GM13977 (cell line): ENCODE measurements at places on chromosomes 2 and 18.

DNA sequence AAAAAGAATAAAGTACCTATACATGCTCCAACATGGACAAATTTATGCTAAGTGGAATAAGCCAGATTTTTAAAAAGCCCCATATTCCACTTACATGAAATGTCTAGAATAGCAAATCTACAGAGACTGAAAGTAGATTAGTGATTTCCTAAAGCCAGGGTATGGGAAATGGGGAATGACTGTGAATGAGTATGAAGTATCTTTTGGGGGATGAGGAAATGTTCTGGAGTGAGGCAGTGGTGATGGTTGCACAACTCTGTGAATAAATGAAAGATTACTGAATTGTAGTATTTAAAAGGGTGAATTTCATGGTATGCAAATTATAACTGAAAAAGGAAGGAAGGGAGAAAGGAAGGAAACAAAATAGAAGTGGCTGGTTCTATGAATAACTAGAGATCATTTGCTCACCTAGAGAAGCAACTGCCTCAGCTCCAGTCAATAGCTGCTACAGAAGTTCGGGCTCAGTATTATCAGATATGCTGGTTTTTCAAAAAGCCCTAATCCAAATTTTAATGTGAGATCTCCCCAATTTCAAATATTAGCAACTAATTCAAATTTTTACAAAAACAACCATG is 39.3 kb downstream of the MAP3K2 start:
- no peak for DNase-seq

- no peak for DNase-seq
Measured at GRCh38 chr2:71333619-71334018, 2.0 kb downstream of the ZNF638 start.

- no peak for DNase-seq
Measured at GRCh38 chr2:215654148-215654819, 218.4 kb upstream of the FN1 start.

DNA sequence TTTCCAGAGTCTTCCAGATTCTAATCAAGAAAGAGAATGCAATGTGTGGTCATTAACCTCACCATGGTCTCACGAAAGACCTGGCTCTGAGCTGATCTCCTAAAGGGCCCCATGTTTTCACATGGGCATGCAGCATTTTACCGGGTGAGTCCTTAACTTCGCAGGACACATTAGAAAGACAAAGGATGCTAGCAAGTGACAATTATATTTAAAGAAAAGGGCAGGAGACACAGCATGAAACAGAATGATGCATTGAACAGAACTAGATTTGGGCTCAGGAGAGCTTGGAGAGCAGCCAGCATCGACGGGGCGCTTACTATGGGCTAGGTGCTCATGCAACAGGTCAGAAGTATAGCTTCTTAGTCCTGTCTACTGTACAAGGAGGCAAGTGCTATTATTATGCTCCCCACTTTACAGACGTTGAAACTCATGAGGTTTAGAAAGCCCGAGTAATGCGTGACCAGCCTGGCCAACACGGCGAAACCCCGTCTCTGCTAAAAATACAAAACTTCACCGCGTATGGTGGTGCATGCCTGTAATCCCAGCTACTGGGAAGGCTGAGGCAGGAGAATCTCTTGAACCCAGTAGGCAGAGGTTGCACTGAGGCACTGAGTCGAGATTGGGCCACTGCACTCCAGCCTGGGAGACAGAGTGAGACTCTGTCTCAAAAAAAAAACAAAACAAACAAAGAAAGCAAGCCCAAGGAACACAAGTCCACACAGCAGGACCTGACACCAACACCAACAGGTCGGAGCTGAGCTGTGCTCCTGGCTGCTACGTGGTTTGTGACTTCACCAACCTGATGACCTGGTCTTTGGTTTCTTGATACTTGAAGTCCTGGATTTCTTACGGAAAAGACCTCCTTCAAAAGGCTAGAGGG is 16.1 kb downstream of the MBP start:
- DNase-seq: no peak

DNA sequence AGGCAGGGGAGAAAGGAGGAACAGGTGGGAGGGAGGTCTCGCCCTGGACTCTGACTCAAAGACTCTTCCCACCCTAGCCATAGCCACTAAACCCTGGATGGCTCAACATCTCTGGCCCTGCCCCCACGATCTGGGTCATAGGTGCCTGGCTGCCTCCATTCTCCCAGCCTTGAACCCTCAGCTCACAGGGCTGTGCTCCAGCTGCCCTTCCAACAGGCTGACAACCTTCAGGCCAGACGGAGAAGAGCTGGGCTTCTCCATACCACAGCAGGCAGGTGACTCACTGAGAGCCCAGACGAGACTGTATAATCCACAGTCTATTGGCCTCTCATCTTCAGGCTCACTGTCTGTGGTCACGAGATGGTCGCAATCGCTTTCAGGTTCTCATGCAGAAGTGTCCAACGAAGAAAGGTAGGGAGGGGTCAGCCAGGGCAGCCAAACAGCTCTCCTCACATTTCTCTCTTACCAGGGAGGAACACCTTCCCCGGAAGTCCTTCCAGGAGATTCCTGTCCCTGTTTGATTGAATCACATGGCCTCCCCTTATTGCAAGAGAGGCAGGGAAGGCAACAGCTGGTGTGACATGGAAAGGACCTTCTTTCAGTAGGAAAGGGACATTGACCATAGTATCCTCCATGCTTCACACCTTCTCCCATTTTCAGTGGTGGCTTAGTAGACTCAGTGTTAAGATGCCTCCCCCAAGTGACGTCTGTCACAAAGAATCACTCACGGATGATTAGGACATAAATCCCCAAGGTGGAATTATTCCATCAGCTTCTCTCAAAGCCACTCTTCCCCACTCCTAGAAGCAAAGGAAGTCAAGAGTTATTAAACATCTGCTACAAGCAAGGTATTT is 100.1 kb downstream of the MRO start:
- no peak for DNase-seq

DNA sequence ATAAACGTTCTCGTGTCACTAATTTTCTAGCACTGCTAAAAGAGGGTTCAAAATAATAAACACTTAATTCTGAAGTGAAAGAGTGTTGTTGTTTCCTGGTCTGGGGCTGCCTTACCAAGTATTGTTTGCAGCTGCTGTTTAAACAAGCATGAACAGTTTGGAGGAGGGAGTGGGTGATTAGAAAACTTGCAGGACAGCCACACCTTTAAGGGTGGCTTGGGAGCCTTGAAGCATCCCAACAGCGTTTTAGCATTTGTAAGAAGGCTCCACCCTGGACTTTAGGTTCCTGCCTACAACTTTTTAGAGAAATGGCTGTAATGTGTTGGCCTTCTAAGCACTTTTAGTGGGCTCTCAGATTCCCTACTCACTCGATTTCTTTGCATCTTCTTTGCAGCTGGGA is 371.6 kb downstream of the TGIF1 start:
- no peak for DNase-seq

DNA sequence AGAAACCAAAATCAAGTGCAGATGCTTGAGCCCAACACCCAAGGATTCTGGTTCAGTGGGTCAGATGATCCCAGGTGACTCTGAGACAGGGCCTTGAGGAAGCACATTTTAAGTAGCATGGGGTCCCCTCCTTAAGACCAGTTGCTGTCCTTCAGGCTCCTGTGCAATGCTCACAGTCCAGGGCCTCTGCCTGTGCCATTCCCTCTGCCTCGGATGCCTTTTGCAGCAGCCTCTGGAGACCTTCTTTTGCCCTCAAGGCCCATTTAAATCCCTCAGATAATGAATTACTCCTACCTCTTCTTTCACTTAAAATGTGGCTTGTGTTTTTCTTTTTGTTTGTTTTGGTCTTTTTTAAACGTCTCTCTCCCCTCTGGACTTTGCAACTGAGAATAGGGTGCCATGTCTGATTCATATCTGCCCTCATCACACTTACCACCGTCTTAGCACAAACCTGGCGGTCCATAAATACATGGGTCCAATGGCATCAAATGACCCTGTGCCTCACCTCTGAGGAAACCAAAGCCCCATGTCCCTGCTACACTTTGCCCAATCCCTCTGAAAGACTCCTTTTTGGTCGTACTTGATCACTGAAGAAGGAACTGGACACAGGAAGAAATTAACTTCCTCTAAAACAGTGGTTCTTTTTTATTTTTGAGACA is 14.2 kb downstream of the ACTG2 start:
- no peak for DNase-seq

DNA sequence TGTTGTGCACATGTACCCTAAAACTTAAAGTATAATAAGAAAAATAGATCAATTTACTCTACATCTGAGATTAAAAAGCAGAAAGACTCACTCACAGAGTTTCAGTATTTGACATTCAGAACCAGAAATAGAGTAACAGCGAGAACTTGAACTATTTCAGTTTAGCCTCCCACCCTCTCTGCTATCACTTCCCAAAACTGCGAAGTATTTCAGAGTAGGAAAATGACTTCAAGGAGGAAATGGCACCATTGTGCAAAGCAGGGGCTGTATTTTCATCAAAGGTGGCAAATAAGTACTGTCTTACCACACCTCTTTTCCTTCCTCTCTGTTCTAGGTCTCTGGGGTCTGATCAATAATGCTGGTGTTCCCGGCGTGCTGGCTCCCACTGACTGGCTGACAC is 13.6 kb downstream of the DHRS9 start:
- peak; percentile 25 for DNase-seq

GRCh38 chr18:36179562-36180355 is 7.5 kb upstream of the MOCOS start:
- DNase-seq: no peak

GRCh38 chr2:218754201-218754600 is 27.7 kb upstream of the CYP27A1 start:
- no peak for DNase-seq

GRCh38 chr2:176018708-176019107 is 16.6 kb upstream of the LNPK start:
- no peak for DNase-seq

GRCh38 chr18:5709476-5710095 is 165.8 kb upstream of the EPB41L3 start:
- no peak for DNase-seq

- no peak for DNase-seq
Measured at GRCh38 chr2:129302106-129302505, 677.4 kb upstream of the RAB6C start.

- DNase-seq: no peak
Measured at GRCh38 chr2:233428438-233428837, 74.1 kb downstream of the DGKD start.

DNA sequence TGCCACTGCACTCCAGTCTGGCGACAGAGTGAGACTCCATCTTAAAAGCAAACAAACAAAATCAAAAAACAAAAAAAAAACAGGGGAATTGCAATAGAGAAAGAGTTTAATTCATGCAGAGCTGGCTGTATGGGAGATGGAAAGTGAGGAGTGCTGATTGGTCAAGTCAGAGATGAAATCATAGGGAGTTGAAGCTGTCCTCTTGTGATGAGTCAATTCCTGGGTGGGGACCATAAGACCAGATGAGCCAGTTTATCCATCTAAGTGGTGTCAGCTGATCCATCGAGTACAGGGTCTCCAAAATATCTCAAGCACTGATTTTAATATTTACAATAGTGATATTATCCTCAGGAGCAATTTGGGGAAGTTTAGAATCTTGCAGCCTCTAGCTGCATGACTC is 45.3 kb downstream of the FRZB start:
- no peak for DNase-seq

DNA sequence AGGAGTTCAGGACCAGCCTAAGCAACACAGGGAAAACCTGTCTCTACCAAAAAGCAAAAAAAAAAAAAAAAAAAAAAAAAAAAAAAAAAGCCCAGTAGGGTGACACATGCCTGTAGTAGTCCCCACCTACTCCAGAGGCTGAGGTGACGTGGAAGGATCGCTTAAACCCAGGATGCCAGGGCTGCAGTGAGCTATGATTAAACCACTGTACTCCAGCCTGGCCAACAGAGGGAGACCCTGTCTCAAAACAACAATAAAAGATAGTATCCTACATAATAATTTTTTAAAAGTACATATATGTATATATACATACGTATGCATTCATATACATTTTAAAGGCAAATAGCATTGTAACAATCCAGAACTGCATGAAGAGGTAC is 51.7 kb downstream of the SOS1 start:
- no peak for DNase-seq

DNA sequence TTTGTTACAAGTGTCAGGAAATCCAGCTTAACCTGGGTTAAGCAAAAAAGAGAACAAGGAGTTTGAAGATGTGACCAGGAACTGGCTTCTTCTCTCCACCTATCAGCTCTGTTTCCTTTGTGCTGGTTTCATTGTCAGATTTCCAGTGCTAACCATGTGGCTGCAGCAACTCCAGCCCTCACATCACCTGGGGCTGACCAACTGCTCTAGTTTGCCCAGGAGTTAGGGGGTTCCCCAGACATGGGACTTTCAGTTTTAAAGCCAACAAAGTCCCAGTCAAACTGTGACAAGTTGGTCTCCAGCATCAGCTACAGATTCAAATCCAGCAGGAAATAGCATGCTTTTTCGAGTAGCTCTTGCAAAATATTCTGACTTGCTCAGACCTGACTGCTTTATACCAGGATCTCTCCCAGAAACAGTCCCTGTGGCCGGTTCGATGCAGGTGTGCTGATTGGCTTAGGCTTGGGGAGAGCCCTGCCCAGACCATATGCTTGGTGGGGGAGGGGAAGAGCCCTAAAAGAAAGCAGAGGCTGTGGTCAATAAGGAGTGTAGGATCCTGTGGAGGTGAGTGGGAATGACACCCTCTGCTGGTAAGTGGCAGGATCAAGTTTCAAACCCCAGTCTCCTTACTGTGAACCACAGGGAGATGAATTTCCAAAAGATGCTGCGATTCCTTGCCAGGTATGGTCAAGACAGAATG is 49.5 kb downstream of the KCNE4 start:
- peak; percentile 9 for DNase-seq

DNA sequence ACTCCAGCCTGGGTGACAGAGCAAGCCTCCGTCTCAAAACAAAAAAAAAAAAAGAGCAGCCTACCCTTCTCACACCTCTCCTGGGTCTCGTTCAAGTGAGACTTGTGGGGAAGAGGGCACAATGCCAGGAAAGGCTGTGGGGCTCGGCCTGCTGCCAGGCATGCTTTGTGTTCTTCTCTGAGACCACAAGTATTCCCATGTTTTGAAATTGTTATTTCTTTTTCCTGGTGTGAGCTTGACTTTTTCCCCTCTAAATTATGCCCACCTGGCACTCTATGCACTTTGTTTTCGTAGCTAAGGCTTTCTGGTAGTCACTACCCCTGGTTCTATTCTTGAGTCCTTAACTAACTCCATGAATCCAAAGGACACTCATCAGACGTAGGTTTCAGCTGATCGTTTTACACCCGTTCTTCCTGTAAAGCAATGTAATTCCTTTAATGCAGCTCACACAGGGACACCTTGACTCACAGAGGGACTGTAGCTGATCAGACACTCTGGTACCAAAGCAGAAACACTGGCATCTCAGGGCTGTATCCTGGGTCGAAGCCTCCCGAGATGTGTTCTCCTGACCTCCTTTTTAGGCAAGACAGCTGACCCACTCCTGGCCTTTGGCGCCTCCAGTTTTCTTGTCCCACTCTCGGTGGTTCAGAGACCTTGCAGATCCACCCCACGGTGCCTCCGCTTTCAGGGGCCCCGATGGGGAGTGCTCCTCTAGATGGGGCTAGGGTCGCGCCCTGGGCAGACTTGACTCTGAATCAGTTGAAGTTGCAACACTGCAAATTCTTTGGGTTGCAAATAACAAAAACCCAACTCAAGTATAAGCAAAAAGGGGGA is 193.3 kb upstream of the AGAP1 start:
- no peak for DNase-seq

GRCh38 chr2:173359231-173359630 is 4.6 kb downstream of the CDCA7 start:
- peak; percentile 67 for DNase-seq

GRCh38 chr2:25470806-25471205 is 129.1 kb upstream of the DNMT3A start:
- no peak for DNase-seq

GRCh38 chr18:963276-963675 is 58.6 kb downstream of the ADCYAP1 start:
- no peak for DNase-seq

- peak; percentile 23 for DNase-seq
Measured at GRCh38 chr18:58896734-58897508, 32.2 kb downstream of the ZNF532 start.
